Activated naive CD8-positive, alpha-beta T cell treated with anti-CD3 and anti-CD28 coated beads for 36 hours (primary cell): ENCODE measurements at places on chromosomes 7 and 10. TPM values are rescaled to one million over a fixed set of nuclear protein-coding genes. Genes with fewer than 3 reads are reported as not detected.

GRCh38 chr7:77393954-77394353 is 22.2 kb downstream of the GSAP start:
- H3K4me3 ChIP-seq: no peak overlapping the region
- peaks cover 29% of the 10 kb centered on the region for H3K36me3 ChIP-seq
- no peaks in the 10 kb centered on the region for H3K27me3 ChIP-seq
- no peak overlapping the region for H3K27ac ChIP-seq
- peaks cover 33% of the 10 kb centered on the region for H3K4me1 ChIP-seq

DNA sequence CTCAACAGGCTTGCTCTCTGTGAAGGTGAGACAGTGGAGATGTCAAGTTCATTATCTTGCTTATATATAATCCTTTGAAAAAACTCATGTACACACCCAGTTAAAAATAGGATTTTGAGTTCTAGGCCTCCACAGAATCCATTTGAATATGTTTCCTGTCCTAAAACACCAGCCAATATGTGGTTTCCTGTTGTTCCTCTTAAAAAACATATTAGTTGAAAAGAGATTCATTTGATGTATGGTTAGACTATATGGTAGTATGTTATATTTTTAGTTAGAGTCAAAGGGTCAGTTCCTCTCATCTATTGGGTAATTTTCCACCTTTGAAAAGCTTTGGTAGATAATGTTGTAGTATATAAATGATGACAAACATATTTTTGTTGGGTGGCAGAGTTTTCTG is 16.0 kb downstream of the PPP1R9A start:
- H3K27ac ChIP-seq: no peak overlapping the region
- no peak overlapping the region for H3K4me3 ChIP-seq
- H3K4me1 ChIP-seq: no peaks in the 10 kb centered on the region
- no peak for DNase-seq
- H3K27me3 ChIP-seq: peaks cover 3% of the 10 kb centered on the region
- H3K36me3 ChIP-seq: no peaks in the 10 kb centered on the region

GRCh38 chr10:24952143-24952706 is at the start of gene PRTFDC1:
Gene PRTFDC1 (minus strand): TSS chr10:24952606. CDS start chr10:24952575, 31 bp downstream.
- peak; percentile 15 for DNase-seq
- peak within 1 kb of the TSS; percentile 80 for H3K4me3 ChIP-seq
- H3K27me3 ChIP-seq: no peaks in the 10 kb centered on the region
- H3K27ac ChIP-seq: peak within 1 kb of the TSS; percentile 86
- H3K4me1 ChIP-seq: peaks cover 24% of the 10 kb centered on the region

DNA sequence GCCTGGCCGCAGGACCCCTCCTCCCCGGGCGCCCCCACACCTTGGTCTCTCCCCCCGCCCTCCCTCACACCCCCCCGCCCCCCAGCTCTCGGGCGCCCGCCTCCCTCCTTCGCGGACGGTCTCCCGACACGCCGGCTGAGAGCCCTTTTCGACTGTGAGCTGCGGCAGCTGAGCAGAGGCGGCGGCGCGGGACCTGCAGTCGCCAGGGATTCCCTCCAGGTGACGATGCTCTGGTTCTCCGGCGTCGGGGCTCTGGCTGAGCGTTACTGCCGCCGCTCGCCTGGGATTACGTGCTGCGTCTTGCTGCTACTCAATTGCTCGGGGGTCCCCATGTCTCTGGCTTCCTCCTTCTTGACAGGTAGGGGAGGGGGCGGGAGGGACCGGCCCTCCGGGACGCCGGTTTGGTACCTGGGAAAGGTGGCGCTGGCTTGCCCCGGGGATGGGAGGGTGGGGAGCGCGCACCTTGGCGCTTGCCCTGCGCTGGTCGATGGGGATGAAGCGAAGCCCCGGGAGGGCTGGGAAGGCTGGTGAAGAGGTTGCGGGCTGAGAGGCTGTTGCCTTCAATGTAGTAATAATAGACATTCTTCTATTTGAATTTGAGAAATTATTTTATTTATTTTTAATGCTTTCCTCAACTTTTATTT is at the start of gene BMPER:
TSS of gene BMPER (plus strand) at position 151 of the 644 bp plus-strand sequence. CDS start at position 226, 75 bp downstream.
- peak; percentile 43 for DNase-seq
- peak within 1 kb of the TSS; percentile 67 for H3K4me3 ChIP-seq
- no peaks in the 10 kb centered on the region for H3K4me1 ChIP-seq
- peaks cover 69% of the 10 kb centered on the region for H3K27me3 ChIP-seq
- no peaks in the 10 kb centered on the region for H3K36me3 ChIP-seq
- no peak within 1 kb of the TSS for H3K27ac ChIP-seq

DNA sequence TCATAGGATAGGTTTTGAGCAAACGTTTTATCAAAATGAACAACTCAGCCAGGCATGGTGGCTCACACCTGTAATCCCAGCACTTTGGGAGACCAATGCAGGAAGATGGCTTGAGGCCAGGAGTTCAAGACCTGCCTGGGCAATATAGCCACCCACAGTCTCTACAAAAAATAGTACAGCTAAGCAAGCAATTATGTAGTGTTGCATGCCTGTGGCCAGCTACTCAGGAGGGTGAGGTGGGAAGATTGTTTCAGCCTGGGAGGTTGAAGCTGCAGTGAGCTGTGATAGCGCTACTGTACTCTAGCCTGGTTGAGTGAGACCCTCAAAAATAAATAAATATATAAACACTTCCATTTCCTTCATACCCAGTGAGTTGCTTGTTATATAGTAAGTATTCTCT is 67.1 kb downstream of the LSMEM1 start:
- DNase-seq: no peak
- no peak overlapping the region for H3K4me3 ChIP-seq
- no peaks in the 10 kb centered on the region for H3K4me1 ChIP-seq
- H3K27ac ChIP-seq: no peak overlapping the region

GRCh38 chr10:19702215-19702614 is 114.0 kb upstream of the PLXDC2 start:
- H3K36me3 ChIP-seq: peaks cover 4% of the 10 kb centered on the region
- H3K27ac ChIP-seq: no peak overlapping the region
- no peak for DNase-seq
- no peaks in the 10 kb centered on the region for H3K27me3 ChIP-seq

DNA sequence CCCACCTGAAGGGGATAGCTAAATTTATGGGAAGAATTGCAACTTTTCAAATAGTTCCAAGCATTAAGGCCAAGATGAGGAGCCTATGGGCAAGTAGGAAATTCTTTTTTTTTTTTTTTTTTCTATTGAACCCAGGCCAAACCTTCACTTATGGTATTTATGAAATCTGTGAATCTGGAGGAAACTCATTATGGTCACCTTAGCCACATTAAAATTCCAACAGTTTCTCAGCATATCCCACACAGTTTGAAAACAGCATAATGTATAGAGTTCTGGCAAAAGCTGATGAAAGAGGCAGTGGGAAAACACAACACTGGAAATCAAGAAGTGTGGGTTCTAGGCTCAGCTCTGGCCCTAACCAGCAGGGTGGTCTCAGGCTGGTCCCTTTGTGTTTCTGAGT is 236.9 kb downstream of the PTEN start:
- H3K27ac ChIP-seq: no peak overlapping the region
- no peak for DNase-seq
- H3K4me1 ChIP-seq: peaks cover 10% of the 10 kb centered on the region
- H3K36me3 ChIP-seq: no peaks in the 10 kb centered on the region

GRCh38 chr10:99975942-99976809 is 33.6 kb downstream of the DNMBP start:
- peaks cover 6% of the 10 kb centered on the region for H3K4me1 ChIP-seq
- no peaks in the 10 kb centered on the region for H3K27me3 ChIP-seq
- H3K27ac ChIP-seq: no peak overlapping the region

DNA sequence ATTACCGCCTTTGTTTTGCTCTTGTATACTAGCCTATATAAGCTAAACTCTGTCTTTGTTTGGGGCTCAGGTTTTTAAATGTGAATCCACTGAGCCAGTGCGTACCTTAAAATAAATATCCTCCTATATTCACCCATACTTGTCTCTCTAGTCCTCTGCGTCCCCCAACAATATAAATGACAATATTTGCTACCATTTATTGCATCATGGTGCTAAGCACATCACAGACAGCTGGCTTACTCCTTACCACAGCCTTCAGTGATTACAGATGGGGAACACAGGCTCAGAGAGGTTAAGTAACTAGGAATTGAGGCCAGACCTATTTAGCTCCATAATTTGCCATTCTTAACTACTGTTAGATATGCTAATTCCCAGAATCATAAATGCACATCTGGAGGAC is 3.4 kb upstream of the ADCK2 start:
- no peak overlapping the region for H3K27ac ChIP-seq
- H3K27me3 ChIP-seq: no peaks in the 10 kb centered on the region
- H3K36me3 ChIP-seq: no peaks in the 10 kb centered on the region
- H3K4me3 ChIP-seq: no peak overlapping the region
- peaks cover 13% of the 10 kb centered on the region for H3K4me1 ChIP-seq

DNA sequence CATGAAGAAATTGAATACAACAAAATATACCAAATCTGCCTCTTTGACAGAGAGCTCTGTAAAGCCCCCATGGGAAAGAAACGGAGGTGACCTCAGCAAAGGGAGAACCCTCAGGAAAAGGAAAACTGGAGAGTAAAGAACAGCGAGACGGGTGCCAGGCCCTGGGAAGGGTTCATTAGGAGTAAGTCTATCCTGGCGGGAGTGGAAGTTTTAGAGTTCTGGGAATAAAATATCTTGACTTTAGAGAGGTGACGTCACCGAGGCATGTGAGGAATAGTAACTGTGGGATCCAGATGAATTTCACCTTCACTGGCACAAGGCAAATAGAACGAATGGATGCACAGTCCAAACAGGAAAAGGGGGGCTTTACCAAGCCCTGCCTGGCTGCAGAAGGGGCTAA is 362.8 kb upstream of the IGFBP3 start:
- H3K27ac ChIP-seq: no peak overlapping the region
- H3K27me3 ChIP-seq: no peaks in the 10 kb centered on the region
- no peaks in the 10 kb centered on the region for H3K4me1 ChIP-seq
- H3K36me3 ChIP-seq: no peaks in the 10 kb centered on the region
- no peak for DNase-seq
- H3K4me3 ChIP-seq: no peak overlapping the region

DNA sequence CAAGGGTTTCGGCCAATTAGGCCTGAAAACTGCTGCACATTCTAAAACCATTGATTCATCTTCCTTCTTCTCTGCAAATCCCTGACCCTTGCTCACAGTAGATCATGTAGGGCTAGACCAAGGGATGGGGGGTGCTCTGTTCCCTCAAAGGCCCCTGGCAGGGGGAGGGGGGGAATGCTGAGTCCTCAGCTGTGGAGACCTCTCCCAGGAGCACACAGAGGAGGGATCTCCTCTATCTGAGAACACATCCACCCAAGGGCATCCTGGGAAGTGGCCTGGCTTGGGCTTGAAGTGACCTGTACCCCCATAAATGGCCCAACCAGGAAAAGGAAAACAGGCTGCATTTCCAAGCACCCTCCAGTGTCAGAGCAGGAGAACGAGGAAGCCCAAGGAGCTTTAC is 1.0 kb upstream of the CDHR1 start:
- H3K4me1 ChIP-seq: peaks cover 13% of the 10 kb centered on the region
- peaks cover 28% of the 10 kb centered on the region for H3K27me3 ChIP-seq
- no peak overlapping the region for H3K27ac ChIP-seq
- no peak for DNase-seq
- H3K4me3 ChIP-seq: no peak overlapping the region

- no peak overlapping the region for H3K27ac ChIP-seq
- H3K36me3 ChIP-seq: peaks cover 31% of the 10 kb centered on the region
- no peak overlapping the region for H3K4me3 ChIP-seq
- no peaks in the 10 kb centered on the region for H3K27me3 ChIP-seq
- no peak for DNase-seq
Measured at GRCh38 chr7:87155788-87156187, 3.5 kb downstream of the DMTF1 start.

SLC18A2 gene
- total RNA-seq: not detected

USP54 gene
- total RNA-seq: 8.1 TPM

HERC4 gene
- total RNA-seq: 38.2 TPM

COBL gene
- total RNA-seq: not detected
